Stimulated activated naive CD8-positive, alpha-beta T cell treated with anti-CD3 and anti-CD28 coated beads, Interleukin-15, amount 100 ng/mL, for 72 hours (primary cell): ENCODE measurements at places on chromosomes 7 and 10.

DNA sequence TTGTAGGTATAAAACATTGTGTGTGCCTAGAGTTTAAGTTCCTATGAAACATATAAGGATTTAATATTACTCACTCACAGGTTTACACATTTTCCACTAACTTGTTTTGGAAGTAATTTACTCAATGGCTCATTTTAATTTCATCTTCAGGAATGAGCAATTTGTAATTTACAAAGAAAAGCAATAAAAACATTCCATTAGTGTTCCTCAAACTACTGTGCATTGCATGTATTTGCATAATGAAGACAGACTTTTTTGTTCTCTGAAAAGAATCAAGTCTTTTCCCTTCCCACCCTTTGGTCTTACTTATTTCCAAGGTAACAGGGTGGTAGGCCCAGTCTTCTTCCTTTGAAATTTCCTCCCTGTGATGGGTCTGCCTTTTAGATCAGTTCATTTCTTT is 61.2 kb downstream of the EPDR1 start:
- DNase-seq, result no peak

- DNase-seq, result no peak
These were observed 62.9 kb upstream of the PRR15 start for GRCh38 chr7:29500719-29501118.

GRCh38 chr10:9596368-9596920 is 1421.2 kb upstream of the CELF2 start:
- no peak for DNase-seq

GRCh38 chr10:28698075-28698474 is 20.8 kb downstream of the BAMBI start:
- DNase-seq, result no peak

DNA sequence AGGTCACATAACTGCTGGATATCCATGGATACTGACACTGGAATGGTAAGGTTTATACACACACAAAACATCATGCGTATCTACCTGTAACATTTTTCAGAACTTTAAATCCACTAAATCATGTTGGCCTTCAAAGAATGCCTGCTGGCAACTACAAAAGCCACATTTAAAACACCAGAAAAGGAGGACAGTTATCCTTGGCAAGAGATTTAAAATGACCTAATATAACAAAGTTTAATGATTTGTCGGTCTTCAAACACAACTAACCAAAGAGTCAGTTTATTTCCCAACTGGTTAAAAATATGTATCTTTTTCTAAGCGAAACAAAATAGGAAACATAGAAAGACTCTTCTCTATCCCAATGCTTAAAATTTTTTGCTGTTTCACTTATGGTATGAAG is 24.0 kb downstream of the WAPL start:
- no peak for DNase-seq

DNA sequence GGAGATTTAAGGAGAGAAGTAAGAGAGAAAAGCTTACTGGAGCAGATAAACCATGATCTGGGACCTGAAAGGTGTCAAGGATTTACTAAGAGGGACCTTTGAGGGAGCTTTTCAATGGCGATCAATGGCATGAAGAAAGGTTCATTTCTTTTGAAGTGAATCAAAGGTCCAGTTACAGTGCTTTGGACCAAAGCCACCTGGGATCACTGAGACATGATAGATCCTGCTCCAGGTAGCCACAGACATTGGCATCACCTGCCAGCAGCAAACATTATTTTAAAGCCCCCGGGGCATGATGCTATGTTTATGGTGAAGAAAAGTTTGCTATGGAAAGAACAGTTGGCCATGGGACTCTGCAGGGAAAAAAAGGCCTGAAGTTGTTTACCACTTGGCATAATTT is 109.4 kb downstream of the SLC25A13 start:
- DNase-seq, result no peak

DNA sequence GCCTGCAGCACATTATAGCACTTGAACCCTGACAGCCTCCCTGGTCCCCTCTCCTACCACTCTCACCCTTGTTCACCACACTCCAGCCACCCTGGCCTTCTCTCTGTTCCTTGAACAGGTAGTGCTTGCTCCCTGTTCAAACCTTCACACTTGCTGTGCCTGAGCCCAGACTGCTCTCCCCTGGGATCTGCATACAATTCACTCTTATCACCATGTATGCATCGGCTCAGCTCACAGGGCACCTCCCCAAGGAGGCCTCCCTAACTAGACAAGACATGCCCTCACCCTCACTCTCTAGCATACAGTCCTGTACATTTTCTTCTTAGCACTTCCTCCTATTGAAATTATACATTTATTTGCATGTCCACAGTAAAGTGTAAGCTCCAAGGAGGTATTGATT is 59.3 kb downstream of the FAM13C start:
- no peak for DNase-seq
